ENCODE measurements at places on chromosomes 5 and 9.

- peak; percentile 28 for DNase-seq
Measured at GRCh38 chr9:34638138-34638445, 505 bp upstream of the SIGMAR1 start.

DNA sequence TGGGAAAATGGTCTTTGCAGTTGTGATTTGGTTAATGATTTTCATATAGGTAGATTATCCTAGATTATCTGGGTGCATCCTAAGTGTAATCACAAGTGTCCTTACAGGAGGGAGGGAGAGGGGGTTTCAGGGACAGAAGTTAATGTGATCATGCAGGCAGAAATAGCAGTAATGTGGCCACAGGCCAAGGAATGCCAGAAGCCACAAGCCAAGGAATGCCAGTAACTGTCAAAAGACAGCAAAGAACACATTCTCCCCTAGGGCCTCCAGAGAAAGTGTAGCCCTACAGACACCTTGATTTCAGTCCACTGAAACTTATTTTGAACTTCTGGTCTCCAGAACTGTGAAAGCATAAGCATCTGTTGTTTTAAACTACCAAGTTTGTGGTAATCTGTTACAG, 2074.5 kb downstream of the MAT2B start:
- no peak for DNase-seq

GRCh38 chr9:99253772-99254431, 31.8 kb downstream of the SEC61B start:
- DNase-seq, result peak; percentile 64

- no peak for DNase-seq
Measured at GRCh38 chr9:120110520-120110919, 469.4 kb downstream of the CDK5RAP2 start.

- no peak for DNase-seq
Measured at GRCh38 chr5:10215366-10215765, 34.3 kb downstream of the ATPSCKMT start.

DNA sequence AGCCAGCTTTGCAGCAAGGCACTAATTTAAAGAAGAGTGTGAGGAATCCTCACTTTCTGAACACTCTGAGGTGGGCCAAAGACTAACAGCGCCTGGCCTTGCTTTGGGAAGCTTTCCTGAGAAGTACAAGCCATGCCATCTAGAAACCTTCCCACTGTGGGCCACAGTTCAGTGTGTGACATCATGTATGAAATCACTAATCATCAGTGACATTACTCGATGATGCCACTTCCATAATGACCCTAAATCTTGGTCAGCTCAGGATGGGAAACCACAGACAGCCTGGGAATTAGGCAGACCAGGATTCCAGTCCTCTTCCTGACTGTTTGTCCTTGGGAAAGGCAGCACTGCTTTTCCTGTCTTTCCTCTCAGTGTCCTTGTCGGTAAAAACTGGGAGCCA, 54.2 kb upstream of the HSPA9 start:
- DNase-seq, result no peak

DNA sequence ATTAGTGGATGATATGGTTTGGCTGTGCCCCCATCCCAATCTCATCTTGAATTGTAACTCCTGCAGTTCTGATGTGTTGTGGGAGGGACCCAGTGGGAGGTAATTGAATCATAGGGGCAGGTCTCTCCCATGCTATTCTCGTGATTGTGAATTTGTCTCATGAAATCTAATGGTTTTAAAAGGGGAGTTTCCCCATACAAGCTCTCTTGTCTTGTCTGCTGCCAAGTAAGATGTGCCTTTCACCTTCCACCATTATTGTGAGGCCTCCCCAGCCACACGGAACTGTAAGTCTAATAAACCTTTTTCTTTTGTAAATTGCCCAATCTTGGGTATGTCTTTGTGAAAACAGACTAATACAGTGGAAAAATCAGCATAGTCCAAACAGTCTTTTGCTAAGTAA, 235.5 kb downstream of the TMEM161B start:
- no peak for DNase-seq

DNA sequence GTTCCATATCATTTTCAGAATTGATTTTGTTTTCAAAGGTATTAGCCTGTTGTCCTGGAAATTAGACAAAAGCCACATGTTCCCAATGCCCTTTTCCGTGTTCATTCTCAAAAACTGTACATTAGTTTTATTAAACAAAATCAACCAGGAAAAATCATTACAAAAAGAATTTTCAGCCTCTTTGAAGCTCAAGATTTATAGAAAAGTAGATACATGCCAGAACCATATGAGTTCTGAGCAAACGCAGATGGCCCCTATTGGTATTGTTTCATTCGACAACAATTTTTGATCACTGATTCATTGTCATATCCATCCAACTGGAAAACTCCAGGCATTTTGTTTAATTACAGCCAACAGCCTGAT, 148.5 kb upstream of the GRAMD2B start:
- no peak for DNase-seq

DNA sequence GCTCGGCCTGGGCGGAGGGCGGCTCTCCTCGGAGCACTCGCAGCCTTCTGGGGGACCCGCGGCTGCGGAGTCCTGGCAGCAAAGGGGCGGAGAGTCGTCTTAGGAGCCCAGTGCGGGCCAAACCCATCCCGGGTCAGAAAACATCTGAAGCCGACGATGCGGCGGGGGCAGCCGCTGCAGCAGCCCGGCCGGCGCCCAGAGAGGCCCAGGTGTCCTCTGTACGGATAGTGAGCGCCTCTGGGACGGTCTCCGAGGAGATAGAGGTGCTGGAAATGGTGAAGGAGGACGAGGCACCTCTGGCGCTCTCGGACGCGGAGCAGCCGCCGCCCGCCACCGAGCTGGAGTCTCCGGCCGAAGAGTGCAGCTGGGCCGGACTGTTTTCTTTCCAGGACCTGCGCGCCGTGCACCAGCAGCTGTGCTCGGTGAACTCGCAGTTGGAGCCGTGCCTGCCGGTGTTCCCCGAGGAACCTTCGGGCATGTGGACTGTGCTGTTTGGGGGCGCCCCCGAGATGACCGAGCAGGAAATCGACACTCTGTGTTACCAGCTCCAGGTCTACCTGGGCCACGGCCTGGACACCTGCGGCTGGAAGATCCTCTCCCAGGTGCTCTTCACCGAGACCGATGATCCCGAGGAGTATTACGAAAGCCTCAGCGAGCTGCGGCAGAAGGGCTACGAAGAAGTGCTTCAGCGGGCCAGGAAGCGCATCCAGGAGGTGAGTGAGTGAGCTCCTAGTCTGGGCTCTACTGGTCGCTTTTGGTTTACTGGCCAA, 1.2 kb downstream of the JMY start:
- peak; percentile 25 for DNase-seq

GRCh38 chr5:78610636-78611035, 37.9 kb downstream of the LHFPL2 start:
- DNase-seq, result no peak

- DNase-seq, result no peak
Measured at GRCh38 chr9:127965953-127966352, 14.8 kb downstream of the EEIG1 start.

DNA sequence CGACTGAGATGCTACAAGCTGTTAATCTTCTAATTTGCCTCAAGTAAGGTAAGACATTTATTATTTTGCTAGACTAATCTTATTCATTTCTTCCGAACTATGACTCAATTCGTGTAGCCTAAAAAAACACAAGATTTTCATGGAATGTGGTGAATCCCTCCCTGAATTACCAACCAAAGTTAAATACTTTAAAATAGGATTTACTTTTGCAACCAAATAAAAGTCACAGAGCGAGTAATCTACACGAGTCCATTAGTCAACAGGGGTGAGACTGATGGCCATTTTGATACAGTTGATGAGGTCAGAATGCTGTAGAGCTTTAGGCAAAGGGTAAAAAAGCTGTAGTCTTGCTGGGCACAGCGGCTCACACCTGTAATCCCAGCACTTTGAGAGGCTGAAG, 13.1 kb upstream of the BNC2 start:
- no peak for DNase-seq

Data from activated CD4-positive, alpha-beta T cell treated with anti-CD3 and anti-CD28 coated beads for 4 hours (primary cell).